ENCODE measurements at places on chromosomes 2 and 18.

DNA sequence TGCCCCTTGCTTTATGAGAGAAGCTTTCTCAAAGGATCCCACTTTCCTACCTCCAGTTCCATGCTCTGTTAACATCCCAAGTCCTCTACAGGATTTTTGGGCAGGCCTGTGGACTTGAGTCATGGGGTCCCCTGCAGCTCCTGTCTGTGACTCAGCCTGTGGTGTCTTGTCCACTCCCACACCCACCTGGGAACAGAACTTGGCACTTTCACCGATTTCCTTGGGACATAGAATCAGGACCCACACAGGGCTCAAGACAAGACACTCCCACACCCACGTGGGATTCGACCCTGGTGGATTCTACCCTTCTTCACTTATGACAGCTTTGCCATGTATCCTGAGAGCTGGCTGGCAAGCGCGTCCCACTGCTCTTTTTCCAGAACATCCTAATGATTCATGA lies 30.7 kb upstream of the HDAC4 start:
- no peak for DNase-seq

- DNase-seq: no peak
Observed at GRCh38 chr18:75068682-75069435, 140.1 kb downstream of the PTGR3 start.

- peak; percentile 59 for DNase-seq
Observed at GRCh38 chr2:10434886-10435819, 13.0 kb downstream of the ODC1 start.

- no peak for DNase-seq
Observed at GRCh38 chr2:177281400-177282180, 17.1 kb upstream of the NFE2L2 start.

DNA sequence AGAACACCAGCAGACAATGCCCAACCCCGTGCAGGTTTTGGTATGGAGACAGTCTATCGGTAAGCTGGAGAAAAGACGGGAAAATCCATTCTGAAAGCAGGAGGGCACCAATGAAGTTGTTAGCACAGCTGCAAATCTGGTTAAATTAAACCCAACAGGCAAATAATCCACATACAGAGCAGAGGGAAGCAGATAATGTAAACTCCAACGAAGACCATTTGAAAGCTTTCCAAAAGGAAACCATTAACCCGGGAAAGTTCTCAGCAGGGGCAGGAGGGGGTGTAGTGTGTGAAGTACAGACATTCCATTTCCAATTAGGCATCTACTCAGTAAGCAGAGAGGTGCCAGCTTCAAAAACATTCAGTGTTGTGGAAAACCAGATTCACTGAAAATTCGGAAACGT lies 10.3 kb downstream of the EDAR start:
- no peak for DNase-seq

DNA sequence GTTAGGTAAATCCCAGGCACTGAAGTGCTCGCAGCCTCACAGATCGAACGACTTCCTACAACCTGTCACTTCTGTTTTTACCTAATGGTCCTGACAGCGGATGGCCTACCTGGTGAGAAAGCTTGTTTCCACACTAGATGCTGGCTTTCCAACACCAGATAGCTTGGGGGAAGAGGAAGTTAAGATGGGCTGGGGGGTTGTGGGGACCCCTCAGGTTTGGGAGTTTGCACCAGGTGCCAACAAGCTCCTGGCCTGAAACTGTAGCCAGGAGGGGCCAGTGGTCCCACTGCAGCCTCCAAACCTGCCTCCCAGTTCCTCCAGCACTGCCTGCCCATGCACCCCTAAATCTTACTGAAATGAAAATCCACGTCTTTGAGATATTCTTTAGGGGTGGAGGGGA lies 3.9 kb downstream of the TMEM185B start:
- DNase-seq: no peak

DNA sequence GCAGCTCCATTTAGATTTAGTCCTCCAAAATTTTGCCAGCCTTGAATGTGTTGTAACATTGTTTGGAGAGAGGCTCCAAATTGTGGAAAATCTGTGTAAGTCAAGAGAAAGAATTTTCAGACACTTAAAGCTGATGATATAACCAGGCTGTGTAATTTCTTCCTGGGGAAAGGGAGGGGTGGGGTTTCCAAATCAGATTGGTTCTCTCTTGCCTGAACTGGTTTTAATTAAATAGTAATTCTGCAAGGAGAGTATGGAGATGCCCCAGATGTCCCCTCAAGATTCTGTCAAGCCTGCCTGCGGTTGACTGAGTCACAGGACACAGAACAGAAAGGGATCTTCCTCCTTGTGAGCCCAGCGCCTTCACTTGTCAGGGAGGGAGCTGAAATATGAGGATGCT lies 54.5 kb downstream of the C18orf63 start:
- no peak for DNase-seq

DNA sequence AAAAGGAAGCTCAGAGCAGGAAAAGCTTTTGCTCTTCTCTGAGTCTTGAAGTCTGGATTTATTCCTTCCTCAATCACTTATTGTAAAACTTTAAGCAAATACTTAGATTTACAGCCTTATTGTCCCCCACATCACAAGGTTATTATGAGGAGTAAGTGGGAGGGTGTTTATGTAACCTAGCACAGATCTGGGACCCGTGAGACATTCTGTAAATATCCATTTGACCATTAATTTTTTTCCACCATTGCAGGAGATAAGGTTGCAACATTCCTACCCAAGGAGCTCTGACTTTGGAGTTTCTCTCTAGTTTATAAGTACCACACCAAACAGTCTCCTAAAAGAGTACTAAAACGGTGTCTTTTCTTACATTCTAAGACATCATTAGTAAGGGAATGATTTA lies 52.1 kb upstream of the CTIF start:
- DNase-seq: no peak

DNA sequence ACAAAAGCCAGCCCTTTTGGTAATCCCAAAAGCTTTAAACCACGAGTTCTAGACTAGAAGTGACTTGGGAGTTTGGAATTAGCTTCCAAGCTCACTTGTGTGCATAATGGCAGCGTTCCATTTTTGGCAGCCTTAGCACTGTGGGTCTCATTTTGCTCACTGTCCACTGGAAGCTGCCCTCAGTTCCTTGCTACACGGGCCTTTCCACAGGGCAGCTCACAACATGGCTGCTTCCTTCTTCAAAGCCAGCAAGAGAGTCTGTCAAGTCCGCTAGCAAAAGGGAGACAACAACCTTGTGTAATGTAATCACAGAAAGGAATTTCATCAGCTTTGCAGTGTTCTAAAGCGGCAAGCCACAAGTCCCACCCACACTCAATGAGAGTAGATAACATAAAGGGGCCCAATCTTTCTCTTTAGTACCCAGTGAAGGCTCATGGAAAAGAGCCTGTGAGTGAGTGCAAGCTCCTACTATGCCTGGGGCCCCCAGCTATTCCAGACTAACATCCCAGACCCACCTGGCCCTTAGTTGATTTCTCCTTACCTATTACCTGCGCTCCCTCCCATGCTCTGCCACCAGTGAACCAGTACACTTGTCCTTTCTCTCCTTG lies 239.7 kb upstream of the FBXO11 start:
- no peak for DNase-seq

GRCh38 chr2:20333738-20334137 lies 16.9 kb downstream of the PUM2 start:
- no peak for DNase-seq

GRCh38 chr2:101704816-101705578 lies 7.5 kb downstream of the MAP4K4 start:
- DNase-seq: no peak

GRCh38 chr2:164803776-164804466 lies 37.7 kb downstream of the COBLL1 start:
- DNase-seq: no peak

DNA sequence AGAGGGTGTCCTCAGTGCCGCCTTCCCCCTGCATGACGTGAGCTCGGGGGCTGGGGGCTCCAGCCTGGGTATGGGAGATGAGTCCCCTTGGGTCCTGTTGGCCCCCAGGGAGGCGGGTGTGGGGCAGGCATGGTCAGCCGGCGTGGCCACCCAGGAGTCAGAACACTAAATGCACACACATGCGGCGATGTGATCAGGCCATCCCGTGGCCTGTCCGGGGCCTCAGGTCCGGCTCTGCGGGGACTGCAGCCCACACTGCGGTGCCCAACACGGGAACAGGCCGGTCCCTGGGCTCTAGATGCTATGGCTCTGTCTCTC lies 13.8 kb downstream of the ANO7 start:
- no peak for DNase-seq

DNA sequence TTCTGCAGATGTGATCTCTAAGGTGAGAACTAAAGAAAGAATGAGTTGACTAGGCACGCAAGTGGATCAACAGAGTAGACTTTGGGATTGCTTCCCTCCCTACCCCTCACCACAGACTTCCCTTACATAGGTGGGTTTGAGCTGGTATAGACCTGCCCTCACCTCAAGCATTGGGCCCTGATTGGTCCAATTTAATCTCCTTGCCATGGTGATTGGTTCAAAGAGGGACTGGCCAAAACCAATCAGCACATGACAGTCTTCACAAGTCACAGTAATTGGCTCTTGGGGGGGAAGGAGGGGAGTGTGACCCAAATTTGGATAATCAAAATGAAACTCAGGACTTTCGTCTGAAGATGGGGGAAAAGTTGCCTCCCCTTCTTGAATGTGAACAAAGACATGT lies 36.6 kb upstream of the LNPK start:
- no peak for DNase-seq

DNA sequence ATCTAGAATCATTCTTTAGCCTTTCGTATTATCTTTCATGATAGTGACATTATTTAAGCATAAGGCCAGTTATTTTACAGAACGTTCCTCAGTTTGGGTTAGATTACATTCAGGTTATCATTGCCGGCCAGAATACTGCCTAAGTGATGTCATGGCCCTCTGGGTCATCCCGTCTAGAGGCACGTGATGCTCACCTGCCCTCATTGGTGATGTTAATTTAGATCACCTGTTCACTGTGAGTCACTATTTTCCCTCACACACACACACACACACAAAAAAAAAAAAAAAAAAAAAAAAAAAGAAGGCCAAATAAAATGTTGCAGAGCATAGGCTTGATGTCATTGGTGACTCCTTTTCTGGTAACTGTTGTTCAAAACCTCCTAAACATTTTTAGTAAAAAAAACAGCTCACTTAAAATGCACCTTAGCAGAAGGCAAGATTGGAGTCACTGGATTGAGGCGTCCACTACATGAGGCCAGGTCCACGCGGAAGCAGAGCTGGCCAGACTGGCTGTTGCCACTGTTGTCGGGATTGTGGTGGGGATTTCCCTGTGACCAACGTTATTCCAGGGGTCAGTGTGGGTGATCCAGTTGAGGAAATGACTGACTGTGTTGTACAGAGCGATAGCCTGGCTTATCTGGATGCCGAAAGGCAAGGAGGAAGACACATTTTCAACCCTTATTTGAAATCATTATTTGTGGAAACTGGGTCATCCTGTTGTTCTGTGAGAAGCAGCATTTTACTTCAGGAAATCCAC lies 52.1 kb upstream of the CNGA3 start:
- no peak for DNase-seq

GRCh38 chr2:233091595-233092375 lies 31.6 kb downstream of the INPP5D start:
- DNase-seq: no peak

GRCh38 chr2:219332542-219332941 lies at the start of gene RESP18:
RESP18 (minus strand) TSS chr2:219332744.
- no peak for DNase-seq

GRCh38 chr2:188609321-188610049 lies 317.8 kb downstream of the GULP1 start:
- DNase-seq: no peak

GRCh38 chr2:62461707-62462106 lies 44.3 kb downstream of the TMEM17 start:
- no peak for DNase-seq

Measured in stimulated activated CD8-positive, alpha-beta memory T cell treated with anti-CD3 and anti-CD28 coated beads, Interleukin-7, amount 100 ng/mL, for 48 hours (primary cell).